Activated CD4-positive, alpha-beta memory T cell treated with anti-CD3 and anti-CD28 coated beads, Interleukin-2, amount 10 ng/mL, durations not matched to agents 7 days and 5 days (primary cell): ENCODE measurements at places on chromosomes 4 and X. TPM values are rescaled to one million over a fixed set of nuclear protein-coding genes. Genes with fewer than 3 reads are reported as not detected.

- DNase-seq, result no peak
Measured at GRCh38 chr4:100190643-100191600, 654 bp upstream of the DDIT4L start.

- no peak for DNase-seq
Measured at GRCh38 chrX:2340991-2341390, 159.8 kb downstream of the DHRSX start.

GRCh38 chr4:179307297-179308136 is 1865.3 kb upstream of the AGA start:
- DNase-seq, result peak; percentile 18

- no peak for DNase-seq
Measured at GRCh38 chr4:120869613-120870278, 52.8 kb downstream of the PRDM5 start.

Gene PRSS12
- total RNA-seq, result not detected

Gene PCYT1B
- total RNA-seq, result 0.45 TPM

Gene MAGIX
- 2.0 TPM for total RNA-seq

Gene TACC3
- total RNA-seq, result 213 TPM
